ENCODE measurements at places on chromosomes 7 and 10. TPM values are rescaled to one million over a fixed set of nuclear protein-coding genes. Genes with fewer than 3 reads are reported as not detected.

AKR1C8 gene
- not detected for total RNA-seq

PCLO gene
- total RNA-seq = 111 TPM

TRRAP gene
- 44.8 TPM for total RNA-seq

- DNase-seq = no peak
These were observed 261.5 kb upstream of the SORCS1 start for GRCh38 chr10:107425931-107426553.

- no peak for DNase-seq
These were observed 39.7 kb downstream of the CDC14C start for GRCh38 chr7:48964074-48964473.

- no peak for DNase-seq
These were observed 14.7 kb downstream of the COL1A2 start for GRCh38 chr7:94409200-94409948.

DNA sequence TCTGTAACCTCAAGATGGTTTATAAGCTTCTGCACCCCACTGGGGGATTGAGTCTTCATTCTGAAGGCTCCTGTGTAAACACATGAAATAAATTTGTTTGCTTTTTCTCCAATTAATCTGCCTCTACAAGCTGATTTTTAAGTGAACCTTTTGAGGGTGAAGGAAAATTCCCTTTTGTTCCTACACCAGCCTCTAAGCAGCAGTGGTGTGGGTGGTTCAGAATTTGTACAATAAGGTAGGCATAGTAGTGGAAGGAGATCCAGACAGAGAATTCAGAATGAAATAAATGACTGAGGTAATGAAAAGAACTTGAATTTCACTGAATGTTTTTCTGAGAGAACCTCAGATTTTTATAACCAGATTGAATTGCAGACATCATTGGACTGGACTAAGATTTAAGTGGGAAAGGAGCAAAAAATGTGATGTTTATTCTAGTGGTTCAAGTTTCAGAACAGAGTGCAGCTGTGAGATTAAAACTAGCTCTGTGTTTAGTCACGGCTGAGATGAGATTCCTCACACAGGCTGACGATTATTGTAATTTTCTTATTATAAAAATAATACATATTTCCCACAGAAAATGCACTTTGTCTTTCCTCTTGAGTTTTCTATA lies 1162.2 kb downstream of the TYW1 start:
- no peak for DNase-seq

DNA sequence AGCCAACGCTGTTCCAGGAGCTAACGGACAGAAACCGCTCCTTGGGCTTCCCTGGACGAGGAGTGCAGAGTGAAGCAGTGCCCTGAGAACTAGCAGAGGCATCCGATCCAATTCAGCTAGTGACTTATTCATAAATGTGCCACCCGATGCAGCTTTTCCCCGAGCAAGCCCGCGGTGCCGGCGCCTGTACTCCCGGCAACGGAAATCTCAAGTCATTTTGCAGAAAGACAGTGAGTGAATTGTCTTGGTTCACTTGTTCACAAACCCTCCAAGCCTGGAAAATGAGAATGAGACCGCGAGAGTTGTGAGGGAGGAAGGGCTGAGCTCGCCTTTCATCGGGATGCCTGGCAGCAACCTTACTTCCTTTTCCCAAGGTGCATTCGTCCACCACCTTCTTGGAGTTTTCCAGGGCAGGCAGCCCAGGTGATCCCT lies 87.5 kb downstream of the COBL start:
- peak; percentile 63 for DNase-seq

- no peak for DNase-seq
These were observed 238.6 kb downstream of the WDR37 start for GRCh38 chr10:1294748-1295147.

DNA sequence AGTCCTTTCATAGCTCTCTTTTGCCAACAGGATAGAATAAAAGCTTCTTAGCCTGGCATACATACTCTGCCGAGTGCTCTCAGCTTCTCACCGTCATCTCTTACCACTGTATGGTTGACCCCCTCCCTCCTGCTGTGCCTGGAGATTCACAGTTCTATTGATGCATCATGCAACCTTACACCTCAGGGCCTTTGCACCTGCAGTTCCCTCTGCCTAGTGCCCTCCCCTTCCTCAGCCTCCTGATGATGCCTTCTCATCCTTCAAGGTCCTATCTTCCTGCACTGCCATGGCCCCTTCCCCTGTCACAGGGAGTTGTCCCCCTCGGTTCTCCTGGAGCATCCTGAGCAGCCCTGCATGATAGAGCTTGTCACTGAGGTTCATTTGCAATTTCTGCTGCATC lies 81.5 kb downstream of the CDH23 start:
- no peak for DNase-seq

DNA sequence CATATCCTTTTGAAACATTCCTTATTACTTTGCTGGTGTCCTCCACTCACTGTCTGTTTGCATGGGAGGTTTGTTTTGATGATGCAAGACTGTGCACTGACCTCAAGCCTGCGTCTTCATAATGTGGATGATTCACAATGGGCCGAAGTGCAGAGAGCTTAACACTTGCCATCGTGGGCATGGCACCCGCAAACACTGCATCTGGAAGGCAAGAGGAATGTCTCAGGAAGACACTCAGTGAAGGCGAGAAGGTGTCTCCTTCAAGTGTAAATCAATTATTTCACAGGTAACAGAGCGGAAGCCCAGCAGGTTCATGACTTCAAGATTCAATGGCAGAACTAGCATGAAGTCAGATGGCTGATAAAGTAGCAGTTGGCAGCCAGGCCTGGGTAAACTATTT lies 98.1 kb downstream of the DPY19L1 start:
- DNase-seq = no peak

Data from dorsolateral prefrontal cortex (tissue), 122 donors.